Stimulated activated CD4-positive, alpha-beta T cell treated with anti-CD3 and anti-CD28 coated beads, TNF-alpha, amount 100 ng/mL, for 24 hours (primary cell): ENCODE measurements at places on chromosomes 5 and 9.

DNA sequence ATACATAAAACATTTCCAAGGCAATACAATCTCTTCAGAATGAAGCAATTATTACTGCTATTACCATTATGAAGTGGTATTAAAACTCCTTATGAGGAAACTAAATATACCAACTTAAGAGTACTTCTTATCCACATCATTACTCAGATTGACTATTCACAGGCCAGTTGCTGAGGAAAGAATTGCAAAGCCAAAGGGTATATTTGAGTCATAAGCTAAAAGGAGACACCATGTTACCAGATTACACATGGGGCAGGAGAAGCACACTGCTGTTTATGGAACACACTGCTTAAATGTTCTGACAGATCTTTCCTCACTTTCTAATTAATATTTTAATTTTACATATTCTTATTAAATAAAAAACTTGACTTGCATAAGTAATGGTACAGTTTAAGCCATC lies 1726.4 kb upstream of the NUDT12 start:
- no peak for DNase-seq

DNA sequence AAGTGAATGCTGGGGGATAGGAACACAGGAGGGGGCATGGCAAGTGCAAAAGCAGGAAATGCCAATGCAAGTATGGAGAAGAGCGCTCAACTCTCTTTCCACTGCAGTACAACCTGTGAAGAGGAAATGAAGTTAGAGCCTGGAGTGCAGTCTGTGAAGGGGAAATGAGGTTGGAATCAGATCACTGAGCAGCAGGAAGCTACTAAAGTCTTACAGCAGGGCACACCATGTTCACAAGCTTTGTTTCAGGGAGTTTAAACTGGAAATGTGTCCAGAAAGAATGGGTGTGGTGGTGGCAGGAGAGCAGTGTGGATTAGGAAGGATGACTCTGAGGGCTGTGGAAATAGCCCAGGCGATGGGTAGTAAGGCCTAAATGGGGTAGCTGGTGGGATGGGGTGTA lies 15.4 kb downstream of the ARHGEF37 start:
- no peak for DNase-seq

DNA sequence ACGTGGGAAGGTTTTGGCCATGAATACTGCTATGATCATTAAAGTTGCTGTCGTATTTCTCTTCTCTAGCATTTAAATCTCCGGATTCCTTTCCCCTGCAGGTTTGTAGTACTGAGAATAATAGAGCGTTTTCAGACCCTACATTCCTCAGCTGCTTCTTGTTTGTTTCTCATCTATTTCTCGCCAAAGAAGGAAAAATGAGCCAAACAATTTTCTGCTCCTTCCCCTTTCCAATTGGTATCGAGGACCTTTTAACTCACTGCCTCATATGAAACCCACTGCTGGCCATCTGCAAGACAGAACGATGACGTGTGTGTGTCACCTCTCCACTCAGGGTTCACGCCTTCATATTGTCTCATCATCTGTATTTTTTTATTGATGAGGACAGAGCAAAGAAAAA lies 689.4 kb upstream of the WWC1 start:
- no peak for DNase-seq

DNA sequence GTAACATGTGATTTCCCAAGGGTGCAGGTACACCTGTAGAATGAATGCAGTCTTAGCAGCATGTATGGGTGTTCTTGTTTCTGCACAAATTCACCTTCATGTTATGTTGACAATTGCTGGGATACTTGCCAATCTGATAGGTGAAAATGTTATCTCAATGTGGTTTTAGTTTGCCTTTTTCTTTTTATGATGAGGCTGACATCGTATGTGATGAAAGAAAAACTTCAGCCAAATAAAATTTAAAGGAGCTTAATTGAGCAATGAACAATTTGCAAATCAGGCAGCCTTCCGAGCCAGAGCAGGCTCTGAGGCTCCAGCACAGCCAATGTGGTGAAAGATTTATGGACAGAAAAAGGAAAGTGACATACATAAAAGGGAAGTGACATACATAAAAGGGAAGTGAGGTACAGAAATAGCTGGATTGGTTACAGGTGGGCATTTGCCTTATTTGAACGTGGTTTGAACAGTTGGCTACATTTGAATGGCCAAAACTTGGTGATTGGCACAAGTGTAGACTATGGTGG lies 10.5 kb downstream of the TAL2 start:
- no peak for DNase-seq

GRCh38 chr5:24376616-24377015 lies 268.2 kb downstream of the CDH10 start:
- no peak for DNase-seq

- DNase-seq, result no peak
Measured at GRCh38 chr9:4423207-4423610, 67.1 kb upstream of the SLC1A1 start.

DNA sequence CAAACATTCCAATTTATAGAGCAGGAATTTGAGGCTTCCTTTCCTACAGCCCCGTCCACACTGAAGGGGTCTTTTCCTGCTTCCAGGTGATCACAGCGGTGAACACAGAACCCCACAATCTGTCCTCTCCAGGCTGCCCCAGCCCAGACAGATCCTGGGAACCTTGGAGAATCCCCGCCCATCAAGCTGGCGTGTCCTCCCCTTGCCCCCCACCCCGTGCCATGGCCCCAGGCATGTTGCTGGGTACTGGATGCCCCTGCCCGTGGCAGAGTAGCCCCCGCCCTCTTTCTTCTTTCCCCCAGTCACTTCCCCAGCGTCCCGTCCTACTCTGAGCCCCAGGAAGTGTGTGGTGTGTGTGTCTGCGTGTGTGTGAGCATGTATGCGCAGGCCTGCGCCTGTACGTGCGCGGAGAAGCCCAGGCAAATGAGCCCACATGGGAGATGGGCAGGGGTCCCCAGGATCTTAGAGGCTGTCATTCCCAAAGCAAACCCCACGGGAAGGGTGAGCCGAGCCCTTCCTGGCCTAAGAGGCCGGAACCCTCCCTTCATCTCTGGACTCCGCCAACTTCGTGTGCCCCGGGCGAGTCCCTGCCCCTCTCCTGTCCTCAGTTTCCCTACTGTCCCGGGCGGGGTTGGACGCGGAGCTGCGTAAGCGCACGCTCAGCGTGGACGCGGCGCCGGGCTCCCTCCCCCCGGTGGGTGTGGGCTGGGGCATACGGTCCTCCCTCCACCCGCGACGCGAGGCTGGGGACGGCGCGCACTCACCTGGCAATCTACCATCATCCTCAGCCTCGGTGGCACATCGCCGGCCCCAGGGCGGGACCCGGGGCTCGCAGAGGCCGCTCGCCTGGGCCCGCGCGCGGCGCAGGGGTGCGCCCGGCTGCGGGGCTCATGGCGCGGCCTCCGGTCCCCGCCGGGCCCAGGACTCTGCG lies 15.2 kb downstream of the GBGT1 start:
- peak; percentile 60 for DNase-seq

DNA sequence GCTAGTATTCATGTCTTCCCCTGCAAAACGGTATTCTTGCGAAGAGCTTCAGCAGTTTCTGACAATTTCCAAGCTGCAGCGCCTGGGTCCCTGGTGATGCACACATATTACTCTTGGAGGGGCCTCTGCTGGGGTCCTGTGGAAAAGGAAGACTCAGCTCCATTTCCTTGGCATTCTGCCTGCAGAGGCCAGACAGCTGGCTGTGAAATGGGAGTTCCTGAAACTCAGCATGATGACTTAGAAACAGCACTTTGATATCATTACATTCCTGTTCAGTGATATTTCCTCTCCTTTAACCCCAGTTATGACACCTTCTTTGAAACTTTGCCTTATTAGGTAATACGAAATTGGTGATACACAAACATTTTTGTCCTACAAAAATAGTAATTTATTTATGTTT lies 98.5 kb downstream of the APBA1 start:
- no peak for DNase-seq

- no peak for DNase-seq
Measured at GRCh38 chr9:69097064-69097463, 61.5 kb downstream of the FXN start.

- DNase-seq, result peak; percentile 21
Measured at GRCh38 chr9:110049699-110050450, 158.1 kb downstream of the C9orf152 start.

- no peak for DNase-seq
Measured at GRCh38 chr5:120388016-120388781, 75.9 kb upstream of the PRR16 start.

- no peak for DNase-seq
Measured at GRCh38 chr5:2094616-2094995, 211.9 kb upstream of the IRX4 start.

DNA sequence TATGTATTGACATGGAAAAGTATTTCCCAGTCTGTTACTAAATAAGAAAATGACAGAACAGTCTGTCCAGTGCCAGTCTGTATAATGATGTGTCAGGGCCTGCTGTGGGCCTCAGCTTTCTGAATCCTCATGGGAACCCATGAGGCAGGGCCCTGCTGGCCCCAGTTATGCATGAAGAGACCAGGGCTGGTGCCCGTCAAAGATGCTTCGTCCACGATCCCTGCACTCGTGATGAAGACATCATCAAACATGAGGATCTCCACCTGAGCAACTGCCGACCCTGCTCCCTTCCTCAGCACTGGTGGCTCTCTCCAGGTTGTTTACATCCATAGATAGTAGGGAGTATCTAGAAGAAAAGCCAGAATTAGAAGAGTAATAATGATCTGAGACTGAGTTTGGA lies 52.5 kb downstream of the ICE1 start:
- no peak for DNase-seq

- DNase-seq, result no peak
Measured at GRCh38 chr5:77892061-77893010, 116.2 kb upstream of the TBCA start.

DNA sequence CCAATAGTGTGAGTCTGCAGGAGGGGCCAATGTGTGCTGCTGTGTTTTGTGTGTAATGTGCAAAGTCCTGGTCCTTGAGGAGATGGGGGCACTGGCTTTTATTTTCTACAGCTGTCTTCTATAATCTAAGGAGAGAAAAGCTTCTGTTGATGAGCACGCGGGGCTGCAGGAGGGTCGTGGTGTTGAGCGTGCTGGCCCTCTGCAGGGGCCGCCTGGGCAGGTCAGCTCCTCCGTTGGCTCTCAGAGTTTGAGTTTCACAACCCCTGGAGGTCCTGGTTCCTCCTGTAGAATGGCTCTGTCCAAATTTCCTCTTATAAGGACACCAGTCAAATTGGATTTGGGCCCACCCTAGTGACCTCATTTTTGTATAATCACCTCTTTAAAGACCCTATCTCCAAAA lies 12.6 kb downstream of the OR2V1 start:
- DNase-seq, result no peak

GRCh38 chr5:6675784-6676491 lies 37.3 kb upstream of the TENT4A start:
- no peak for DNase-seq

DNA sequence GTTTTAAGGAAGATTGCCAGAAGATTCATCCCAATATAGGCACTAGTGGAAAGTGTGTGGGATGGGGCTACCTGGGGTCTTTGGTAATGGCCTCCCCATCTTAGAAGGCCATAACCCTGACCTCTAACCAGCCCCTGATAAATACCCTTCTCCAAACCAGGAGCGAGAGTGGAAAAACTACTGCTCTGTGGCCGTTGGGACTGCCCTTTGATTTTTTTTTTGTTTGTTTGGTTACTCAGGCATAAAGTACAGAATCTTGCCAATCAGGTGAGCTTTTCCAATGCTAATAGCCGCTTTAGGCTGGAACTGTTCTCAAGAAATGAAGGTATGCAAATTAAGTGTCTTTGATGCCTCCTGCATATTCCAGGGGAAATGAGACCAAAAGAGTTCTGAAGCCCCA lies 153.7 kb downstream of the ADAMTS12 start:
- DNase-seq, result no peak

DNA sequence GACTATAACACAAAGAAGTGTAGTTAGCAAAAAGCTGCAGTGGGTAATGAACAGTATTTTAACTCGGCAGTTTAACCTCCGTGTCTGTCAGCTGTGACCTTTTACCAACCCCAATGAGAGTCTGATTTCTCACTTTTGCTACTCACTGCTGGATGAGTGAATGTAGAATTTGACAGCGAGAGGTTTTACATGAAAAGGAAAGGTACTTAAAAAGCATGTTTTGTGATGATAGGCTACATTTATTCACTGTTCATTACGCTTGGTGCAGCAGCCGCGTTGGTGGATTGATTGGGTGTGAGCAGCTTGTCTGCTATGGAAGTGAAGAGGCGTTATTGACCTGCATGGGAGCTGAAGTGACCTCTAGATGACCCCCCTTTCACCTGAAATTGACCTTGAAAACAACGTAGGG lies 867.7 kb downstream of the NR2F1-AS1 start:
- no peak for DNase-seq

DNA sequence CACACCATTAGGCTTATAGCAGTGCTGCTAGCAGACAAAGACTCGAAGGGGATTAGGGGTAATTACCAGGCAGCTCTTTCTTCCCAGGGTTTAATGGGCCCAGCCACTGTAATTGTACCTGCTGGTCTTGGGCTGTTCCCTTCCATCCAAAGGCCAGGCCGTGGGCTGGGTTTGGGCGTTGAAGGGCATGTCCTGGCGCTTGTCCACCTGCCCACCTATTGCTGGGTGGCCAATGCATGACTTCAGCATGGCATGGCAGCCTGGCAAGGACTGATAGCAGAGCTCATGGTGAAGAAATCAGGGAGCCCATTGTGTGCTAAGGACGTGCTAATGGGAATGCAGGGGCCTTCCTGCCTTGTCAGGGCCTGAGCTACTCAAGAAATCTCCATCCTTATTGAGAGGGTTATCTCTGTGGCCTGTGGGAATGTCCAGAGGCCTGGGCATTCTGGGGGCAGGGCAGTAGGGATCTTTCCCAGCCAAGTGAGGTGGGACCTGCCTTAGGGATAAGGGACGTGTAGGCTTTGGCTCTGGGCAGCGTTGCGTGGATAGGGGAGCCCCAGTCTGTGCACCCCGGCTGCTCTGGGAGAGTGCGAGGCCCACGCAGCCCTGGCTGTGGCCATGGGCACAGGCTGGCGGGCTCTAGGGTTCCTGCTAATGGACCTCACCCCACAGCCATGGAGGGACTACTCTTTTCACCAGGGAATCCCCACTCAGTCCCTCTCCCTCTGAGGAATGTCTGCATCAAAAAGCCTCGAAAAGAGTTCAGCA lies 116.1 kb upstream of the PITX1 start:
- no peak for DNase-seq

GRCh38 chr9:68418259-68418845 lies 61.9 kb downstream of the PGM5 start:
- DNase-seq, result no peak

GRCh38 chr5:127011961-127012644 lies 18.3 kb downstream of the MARCHF3 start:
- DNase-seq, result no peak

DNA sequence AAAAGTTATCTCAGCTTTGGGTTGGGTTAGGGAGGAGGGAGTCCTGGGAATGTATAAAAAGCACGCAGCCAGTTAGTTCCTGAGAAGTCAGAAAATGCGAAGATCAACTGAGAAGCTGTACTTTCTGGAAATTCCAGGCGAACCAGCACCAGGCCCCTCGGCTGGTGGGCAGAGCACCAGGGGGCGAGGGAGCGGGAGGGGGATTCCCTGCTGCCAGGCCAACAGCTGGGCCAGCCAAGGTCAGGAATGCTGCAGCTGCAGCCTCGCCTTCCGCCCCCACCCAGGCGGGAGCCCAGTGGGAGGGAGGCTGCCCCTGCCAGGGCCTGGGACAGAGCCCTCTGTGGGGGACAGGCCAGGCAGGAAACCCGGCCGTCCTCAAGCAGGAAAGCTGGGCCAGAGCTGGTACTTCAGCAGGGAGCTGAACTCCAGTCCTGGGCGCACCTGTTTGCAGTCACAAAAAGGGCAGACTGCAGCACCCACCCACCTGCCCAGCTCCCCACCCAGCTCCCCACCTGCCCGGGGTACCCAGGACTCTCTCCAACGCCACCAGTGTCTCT lies 35.5 kb downstream of the VAV2 start:
- no peak for DNase-seq
